ENCODE measurements at places on chromosomes 11 and 22.
A peak's percentile ranks its signal among the peaks of the same experiment; 100 is the strongest.

DNA sequence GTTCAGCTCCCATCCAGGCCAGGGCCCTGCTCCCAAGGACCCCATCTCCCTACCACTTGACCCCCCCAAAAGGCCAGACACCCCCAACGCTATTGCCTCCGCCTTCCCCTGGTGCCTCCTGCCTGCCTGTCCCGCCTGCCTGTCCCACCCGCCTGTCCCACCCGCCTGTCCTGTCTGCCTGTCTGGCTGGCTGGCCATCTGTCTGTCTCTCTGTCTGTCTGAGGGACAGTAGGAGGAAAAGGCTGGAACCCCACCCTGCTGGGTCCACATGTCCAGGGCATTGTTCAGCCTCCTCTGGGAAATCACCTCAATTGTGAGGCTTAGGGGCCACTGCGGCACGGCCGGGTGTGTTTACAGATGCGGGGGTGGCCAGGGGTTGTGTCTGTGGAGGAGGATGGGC lies 25.3 kb upstream of the CBX7 start:
- no peak for DNase-seq

DNA sequence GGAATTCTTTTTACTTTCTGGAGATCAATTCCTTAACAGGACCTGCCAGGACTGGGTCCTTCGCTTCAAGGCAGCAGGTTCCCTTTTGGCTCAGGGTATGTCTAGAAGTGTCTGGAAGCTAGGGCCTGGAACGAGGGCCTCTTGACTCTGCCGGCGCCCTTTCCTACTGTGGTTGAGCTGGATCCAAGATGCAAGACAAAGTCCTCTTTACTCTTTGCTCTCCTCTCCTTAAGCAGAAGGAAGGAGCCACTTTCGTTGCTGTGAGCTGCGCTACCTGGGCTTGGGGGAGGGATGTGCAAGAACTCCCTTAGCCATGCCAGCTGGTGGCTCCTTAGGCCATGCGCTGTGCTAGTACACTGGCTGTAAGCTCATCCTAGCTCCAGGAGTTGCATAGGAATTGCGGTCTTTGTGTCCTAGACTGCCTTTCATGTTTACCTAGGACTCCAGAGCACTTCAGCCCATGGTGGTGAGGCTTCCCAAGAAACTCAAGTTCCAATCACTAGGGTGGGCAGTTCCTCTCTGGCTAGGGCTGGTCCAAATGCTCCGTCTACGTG lies 18.1 kb downstream of the GLB1L2 start:
- no peak for DNase-seq

- DNase-seq: no peak
Measured at GRCh38 chr11:111845276-111846028, 25.9 kb downstream of the ALG9 start.

- DNase-seq: no peak
Measured at GRCh38 chr11:27248576-27249509, 114.2 kb downstream of the CCDC34 start.

GRCh38 chr22:40487663-40488249 lies 117.4 kb downstream of the SGSM3 start:
- DNase-seq: no peak

GRCh38 chr11:2280208-2280607 lies 9.8 kb upstream of the ASCL2 start:
- no peak for DNase-seq

- DNase-seq: no peak
Measured at GRCh38 chr11:113683481-113684046, 22.5 kb downstream of the TMPRSS5 start.

- DNase-seq: no peak
Measured at GRCh38 chr11:63507511-63507910, 1.6 kb downstream of the LGALS12 start.

DNA sequence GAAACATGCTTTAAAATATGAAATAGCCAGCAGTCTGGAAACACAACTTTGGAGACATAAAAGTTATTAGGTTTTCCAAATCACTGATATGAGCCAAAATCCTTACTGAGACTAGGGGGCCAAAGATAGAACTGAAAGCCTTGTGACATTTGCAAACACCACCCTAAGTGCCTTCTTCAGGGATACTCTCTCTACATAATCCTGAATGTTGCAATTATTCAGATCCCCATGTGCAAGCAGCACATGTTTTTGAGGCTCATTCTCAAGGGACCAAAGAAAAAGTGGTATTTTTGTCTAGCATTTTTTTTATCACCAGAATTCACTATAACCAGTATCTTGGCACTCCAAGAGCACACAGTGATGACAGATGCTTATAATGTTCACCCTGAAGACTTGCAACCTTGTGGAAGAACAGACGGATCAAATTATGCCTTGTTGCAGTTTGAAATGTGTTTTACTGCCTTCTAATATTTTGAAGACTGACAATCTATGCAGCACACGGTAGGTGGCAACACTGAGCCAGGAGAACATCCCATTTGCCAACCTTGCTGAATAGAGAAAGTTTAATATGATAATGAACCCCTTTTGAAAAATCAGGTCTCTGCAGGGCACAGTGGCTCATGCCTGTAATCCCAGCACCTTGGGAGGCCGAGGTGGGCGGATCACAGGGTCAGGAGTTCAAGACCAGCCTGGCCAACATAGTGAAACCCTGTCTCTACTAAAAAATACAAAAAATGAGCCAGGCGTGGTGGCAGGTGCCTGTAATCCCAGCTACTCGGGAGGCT lies 78.5 kb downstream of the PLEKHA7 start:
- peak; percentile 24 for DNase-seq

DNA sequence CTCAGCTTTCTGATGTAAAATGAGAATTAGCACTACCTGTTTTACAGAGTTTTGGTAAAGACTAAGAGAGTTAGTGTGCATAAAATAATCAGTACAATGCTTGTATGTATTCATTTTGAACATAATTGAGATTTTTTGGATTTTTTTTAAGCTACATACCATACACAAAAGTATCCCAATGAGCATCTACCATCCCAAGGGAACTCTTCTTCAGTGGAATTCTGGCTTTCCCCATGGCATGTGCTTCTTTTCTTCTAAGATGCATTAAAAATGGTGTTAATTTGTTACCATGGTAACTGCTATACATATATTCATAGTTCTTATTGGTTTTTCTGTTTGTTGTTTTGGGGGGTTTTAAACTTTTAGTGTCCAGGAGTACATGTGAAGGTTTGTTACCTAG lies 17.7 kb downstream of the OR8D1 start:
- DNase-seq: no peak

GRCh38 chr11:76172583-76172982 lies 33.7 kb downstream of the WNT11 start:
- no peak for DNase-seq

- DNase-seq: no peak
Measured at GRCh38 chr11:57263351-57263750, 26.3 kb upstream of the APLNR start.

DNA sequence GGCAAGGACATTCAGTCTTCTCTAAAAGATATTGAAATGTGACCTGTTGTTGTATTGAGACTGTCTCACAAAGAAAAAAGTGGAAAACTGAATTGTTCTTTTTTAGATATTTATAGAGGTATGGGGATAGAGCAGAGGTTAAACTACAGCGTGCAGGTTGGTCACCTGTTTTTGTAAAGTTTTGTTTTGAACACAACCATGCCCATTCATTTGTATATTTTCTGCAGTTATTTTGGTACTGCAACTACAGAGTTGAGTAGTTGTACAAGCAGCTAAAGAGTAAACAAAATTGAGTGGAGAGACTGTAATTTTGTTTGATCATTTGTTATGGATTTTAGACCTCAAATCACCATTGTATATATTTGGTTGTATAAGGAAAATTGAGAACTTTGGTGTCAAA lies 11.3 kb downstream of the EED start:
- no peak for DNase-seq

DNA sequence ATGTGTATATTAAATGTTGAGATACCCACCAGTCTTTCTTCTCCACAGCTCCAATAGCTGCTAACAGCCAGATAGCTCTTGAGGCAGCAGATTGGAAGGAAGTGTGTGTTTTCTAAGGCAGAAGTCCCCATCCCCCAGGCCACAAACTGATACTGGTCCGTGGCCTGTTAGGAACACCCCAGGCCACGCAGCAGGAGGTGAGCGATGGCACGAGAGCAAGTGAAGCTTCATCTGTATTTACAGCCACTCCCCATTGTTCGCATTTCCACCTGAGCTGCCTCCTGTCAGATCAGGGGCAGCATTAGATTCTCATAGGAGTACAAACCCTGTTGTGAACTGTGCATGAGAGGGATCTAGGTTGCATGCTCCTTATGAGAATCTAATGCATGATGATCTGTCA lies 12.7 kb downstream of the CCDC73 start:
- no peak for DNase-seq

GRCh38 chr22:44381761-44382115 lies 69.0 kb upstream of the SHISAL1 start:
- no peak for DNase-seq

DNA sequence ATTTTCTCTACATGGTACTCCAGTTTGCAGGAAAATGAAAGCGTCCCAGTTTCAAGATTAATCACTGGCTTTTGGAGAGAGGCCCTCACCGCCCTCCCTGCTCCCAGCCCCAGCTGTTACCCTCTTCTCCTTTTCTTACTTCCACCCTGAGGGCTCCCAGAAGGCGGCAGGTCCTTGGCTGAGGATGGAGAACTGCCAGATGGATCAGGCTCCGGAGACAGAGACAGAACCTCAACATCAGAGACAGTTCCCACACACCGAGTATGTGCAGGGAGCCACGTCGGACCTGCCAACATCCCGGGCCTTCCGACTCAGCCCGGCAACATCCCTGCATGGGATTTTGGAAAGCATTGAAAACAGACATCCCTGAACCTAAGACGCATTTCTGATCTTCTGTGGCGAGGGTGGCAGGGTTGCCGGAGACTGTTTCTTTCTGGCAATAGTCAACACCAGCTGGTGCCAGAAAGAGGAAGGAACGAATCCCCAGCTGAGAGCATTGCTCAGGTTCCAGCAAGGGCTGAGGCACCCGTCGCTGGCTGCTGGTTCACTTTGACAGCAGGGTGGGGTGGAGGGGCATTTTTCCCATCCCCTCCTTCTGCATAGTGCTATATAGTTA lies 467.1 kb downstream of the MIAT start:
- DNase-seq: no peak

- DNase-seq: no peak
Measured at GRCh38 chr11:117972629-117973502, 13.3 kb upstream of the IL10RA start.

DNA sequence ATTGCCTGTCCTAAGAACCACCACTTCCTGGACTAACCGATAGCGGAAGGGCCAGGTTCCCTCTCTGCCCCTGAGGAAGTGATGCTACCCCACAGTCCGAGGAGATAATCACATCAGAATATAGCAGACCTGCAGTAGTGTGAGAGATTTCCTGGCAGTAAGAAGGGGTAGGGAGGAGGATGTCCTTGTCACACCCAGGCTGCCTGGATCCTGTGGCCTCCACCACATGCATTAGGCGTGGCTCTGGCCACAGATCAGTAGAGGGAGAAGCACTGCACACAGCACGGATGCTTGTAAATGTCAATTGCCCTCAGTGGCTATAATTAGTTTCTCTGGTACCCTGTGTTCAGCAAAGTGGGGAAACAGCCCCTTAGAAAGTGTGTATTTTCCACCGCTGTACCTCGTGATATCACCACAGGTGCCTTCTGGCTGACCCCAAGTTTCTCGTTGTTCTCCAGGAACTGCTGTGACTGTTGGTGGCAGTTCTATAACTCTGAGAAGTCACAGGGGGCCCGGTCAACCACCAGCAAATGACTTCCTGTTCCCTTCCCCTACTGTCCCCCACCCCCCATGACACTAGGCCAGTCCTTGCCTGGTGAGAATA lies 61.8 kb downstream of the UBASH3B start:
- no peak for DNase-seq

DNA sequence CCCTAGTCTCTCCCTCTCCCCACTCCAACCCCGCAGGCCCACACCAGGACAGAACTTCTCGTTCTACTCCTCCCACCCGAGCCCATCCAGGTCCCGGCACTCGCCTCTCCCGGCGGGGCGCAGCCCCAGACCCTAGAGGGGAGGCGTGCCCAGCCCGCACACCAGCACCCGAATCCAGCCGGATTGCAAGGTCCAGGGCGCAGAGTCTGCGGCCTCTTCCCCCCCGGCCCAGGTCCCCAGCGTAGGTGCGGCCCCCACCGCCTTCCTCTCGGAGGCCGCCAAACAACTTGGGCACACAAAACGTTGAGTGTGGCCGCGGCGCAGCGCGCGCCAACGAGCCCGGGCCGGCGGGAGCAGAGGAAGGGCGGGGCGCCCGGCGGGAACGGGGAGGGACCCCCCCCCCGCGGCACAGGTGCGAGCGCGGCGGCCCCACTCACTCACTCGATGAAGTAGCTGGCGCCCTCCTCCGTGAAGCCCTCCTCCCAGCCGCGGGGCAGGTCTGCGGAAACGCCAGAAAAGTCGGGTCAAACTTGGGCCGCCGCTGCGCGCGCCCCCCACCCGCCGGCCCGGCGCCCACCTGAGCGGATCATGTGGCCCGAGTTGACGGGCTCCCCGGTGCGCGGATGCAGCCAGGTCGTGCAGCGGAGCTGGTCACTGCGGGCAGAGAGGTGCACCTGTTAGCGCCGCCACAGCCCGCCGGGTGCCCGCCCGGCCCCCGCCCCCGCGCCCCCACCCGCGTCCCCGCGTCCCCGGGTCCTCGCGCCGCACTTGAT lies 480 bp downstream of the PLEKHA7 start:
- DNase-seq: peak; percentile 23

DNA sequence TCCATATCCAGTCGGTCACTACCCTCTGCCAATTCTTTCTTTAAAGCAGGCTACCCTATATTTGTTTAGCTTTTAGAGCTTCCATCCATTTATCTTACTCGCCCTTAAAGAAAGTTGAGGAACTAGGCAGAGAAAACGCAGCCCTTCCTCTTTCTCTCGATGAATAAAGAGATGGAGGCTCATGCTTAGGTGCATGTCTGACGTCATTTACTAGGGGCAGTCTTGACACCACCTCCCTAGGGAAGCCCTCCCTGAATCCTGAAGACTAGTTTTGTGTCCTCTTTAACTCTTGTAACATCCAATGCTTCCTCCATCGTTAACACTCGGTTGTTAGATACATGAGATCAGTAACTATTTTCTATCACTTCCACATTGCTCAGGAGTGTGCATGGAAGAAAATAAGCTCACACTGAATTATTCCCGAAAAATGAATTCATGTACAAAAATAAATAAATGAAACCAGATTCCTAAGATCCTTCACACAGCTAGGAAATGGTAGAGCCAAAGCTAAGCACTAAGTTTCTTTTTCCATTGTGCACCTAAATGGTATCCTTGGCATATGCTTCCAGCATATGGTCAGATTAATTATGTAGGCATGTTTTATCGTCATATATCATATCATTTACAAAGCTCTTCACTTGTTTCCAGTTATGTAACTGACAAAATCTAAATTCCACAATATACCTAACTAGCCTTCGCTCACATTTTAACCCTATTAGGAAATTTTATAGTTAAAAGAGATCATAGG lies 291.2 kb downstream of the OPCML start:
- no peak for DNase-seq

- peak; percentile 77 for DNase-seq
Measured at GRCh38 chr22:46542011-46542985, 4.9 kb upstream of the CELSR1 start.

- DNase-seq: peak; percentile 100
Measured at GRCh38 chr11:64241241-64241490, 271 bp downstream of the FKBP2 start.

DNA sequence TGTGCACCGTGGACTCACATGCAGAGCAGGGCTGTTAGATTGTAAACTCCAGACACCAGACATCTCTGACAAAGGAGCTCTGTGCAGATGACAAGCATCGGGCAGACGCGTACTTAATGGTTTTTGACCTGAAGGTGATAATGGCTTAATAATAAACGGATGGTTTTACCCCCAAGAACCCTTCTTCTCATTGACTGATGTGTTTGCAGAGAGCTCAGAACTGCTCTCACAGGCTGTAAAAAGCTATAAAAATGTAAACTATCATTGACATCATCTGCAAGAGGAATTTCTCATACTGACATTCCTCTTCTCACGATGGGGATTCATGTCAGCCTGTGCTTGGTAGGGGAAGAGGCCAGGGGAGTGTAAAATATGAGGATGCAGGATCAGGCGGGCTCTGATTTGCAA lies 8.6 kb upstream of the ARHGAP8 start:
- no peak for DNase-seq
